Activated CD4-positive, alpha-beta T cell treated with anti-CD3 and anti-CD28 coated beads, Interleukin-2, amount 50 U/mL, for 48 hours (primary cell): ENCODE measurements at places on chromosomes 1 and 21.

GRCh38 chr1:7591565-7591964, 179.5 kb upstream of the VAMP3 start:
- DNase-seq: no peak

DNA sequence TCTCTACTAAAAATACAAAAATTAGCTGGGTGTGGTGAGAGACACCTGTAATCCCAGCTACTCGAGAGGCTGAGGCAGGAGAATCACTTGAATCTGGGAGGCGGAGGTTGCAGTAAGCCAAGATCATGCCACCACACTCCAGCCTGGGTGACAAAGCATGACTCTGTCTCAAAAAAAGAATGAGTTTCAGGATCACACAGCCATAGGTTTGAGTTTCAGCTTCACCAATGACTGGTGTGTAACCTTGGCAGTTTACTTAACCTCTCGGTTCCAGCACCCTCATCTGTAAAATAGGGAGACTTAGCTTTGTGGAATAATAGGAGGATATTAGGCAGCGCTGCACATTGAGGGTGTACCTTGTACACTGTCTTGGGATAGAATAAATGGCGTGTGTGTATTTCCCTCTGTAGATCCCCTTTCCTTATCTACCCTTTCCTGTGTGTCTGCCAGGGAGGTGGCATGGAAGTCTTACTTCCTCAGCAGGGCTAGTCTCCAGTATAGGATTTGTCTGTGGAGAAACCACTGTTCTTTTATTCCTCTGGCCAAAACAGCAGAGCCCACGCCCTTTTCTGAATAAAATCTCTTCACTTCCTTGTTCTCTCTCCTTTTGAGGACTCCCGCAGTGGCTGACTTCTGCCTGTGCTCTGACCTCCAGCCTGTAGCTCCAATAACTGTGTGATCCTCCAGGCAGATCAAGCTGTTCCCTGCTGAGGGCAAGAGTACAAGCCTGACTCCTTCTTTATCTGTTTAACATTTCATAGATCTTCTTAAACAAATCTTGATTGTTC, 90.4 kb downstream of the HHAT start:
- DNase-seq: no peak

- DNase-seq: no peak
Measured at GRCh38 chr1:241839369-241839979, 8.5 kb upstream of the EXO1 start.

- peak; percentile 62 for DNase-seq
Measured at GRCh38 chr1:6414443-6414844, 5.3 kb downstream of the HES2 start.

DNA sequence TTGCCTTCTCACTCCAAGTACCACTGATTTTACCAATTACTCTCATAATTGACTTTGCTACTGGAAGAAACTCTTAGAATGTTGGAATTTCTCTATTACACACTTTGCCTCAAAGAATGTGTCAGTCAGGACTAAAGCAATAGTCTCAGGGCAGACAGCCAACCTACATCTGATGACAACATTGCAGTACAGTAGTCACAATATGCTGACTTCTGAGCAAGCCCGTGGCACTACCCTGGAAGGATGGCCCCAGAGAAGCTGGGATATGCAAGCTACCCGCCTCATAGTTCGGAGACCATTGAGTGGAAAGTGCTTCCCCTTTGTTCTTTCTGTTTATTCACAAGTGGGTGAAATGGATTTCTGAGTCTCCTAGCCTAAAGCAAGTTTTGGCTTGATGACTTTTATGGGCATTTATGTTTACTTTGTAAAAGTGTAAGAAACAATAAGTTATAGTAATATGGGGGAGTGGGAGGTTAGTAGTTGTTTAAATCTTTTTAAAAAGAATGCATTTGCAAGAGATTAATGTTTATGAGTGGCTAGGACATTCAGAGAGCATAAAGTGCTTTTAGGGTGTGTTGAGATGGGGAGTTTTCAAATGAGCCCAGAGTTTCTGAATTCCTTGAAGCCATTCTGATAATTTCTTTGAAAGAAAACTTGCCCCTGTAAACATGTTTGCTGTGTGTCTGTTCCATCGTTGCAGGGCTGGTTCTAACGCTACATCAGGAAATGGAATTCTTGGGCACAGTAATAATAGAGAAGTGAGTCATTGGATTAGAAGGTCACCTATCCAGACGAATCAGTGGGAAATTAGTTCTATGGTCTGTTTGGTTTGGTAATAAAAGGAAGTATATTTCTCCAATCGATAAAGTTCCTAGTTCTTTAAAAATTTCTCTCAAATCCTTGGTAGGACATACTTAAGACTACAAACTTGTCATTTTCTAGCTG, 63.8 kb downstream of the LMO4 start:
- DNase-seq: no peak

DNA sequence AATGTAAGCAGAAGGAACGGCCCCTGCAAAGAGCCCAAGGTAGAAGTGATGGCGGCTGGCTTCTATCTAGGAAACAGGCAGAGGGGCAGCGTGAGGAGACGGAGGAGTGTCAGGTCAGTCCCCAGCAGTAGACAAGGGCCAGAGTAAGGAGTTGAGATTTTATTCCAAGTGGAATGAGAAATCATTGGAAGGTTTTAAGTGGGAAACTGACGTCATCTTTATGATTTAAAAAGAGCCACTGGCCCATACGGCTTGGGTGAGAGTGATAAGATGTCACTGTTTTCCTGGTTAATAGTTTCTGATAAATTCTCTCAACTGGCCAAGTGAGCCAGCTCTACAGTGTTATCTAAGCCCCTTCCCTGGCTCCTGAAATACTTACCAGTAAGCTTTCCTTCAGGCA, 103.2 kb upstream of the CAMK1G start:
- DNase-seq: no peak

DNA sequence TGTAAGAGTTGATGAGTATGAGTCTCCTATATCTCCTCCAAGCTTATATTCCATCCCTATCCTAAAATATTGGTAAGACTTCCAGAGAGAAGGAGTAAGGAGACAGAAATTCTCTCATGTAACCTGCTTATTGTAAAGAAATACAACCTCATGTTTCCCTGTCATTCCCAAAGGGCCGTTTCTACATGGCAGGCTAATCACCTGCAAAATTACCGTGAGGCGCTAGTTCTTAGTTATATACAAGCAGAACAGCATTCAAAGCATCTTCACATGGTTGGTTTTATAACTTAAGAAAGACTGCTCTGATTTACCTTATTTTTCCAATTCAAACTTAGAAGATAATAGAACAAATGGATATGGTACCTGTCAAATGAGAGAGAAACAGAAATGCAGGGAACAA, 42.9 kb downstream of the DAB1 start:
- no peak for DNase-seq

DNA sequence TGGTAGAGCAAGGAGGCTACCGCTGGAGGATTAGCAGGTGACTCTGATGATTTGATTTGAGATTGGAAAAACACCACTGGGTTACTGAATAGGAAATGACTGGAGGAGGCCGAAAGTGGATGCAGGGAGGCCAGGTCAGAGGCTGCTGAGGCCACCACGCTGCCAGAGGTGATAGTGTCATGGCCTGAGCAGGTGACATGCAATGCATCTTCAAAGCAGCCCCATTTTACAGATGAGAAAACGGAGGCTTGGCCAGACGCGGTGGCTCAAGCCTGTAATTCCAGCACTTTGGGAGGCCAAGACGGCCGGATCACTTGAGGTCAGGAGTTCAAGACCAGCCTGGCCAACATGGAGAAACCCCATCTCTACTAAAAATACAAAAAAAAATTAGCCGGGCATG, 12.8 kb downstream of the C1orf167 start:
- DNase-seq: no peak

GRCh38 chr1:9086045-9086444, 16.6 kb upstream of the SLC2A5 start:
- DNase-seq: no peak

DNA sequence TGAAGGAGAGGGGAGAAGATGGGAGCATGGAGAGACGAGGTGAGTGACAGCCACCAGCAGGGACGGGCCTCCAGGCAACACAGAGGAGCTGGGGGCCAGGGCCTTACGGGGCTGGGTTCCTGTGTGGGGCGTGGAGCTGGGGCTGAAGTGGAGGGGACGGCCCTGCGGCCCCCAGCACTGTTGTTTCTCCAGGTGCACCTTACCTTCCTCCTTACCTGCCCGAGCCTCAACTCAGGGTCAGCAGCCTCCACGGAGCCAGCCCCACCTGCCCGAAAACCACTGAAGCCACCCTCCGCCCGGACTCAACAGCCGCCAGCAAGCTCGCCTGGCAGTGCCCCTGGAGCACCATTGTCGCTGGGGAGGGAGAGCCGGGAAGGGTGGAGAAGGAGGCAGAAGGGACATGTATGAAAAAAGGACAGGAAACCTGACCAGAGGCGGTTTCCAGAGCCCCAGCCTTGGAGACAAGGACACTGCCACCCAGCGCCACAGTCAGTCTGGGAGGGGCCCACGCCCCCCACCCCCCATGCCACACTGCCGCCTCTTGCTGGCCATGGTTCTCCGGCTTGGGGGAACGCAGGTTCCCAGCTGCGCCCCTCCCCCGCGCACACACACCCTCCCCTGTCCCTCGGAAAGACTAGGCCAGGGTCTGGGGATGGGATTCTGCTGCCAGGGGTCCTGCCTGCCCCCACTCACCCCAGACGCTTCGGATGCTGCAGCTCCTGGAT, 10.6 kb downstream of the PLA2G2F start:
- DNase-seq: no peak

- DNase-seq: no peak
Measured at GRCh38 chr21:43354026-43354420, 72.9 kb downstream of the SIK1 start.

- no peak for DNase-seq
Measured at GRCh38 chr1:89912073-89912472, 82.8 kb upstream of the ZNF326 start.

DNA sequence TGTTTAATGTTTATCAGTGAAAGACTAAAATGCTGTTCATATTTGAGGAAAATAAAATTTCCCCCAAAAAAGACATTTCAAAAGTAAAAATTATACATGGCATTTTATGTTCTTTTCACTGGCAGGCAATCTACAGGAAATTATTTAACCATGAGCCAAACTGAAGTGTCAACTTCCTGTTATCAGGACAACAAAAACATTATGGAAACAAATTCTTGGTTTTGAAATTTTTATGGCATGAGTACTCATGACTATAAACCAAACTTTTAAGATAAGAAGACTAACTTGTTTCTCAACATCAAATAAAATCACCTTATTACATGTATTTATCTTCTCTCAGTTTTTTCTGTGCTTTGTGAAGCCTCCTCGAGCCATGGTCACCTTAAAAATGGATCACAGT, 698.6 kb downstream of the LTN1 start:
- no peak for DNase-seq

- no peak for DNase-seq
Measured at GRCh38 chr1:35968396-35968795, 37.5 kb downstream of the AGO3 start.

DNA sequence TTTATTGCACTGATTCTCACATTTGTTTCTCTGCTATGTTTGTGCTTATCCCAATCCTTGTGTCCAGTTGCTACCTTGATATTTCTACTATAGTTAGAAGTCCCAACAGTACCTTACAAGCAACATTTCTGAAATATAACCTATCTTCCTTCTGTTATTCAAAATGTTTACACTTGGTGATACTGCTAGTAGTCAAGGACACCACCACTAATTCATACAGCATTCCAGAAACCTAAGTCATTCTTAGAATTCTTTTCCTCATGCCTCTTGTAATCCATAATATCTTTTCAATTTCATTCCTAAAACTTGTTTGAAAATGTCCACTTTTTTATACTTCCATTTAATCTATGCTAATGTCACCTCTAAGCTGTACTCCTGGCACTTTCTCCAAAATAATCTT, 2132.1 kb downstream of the NCAM2 start:
- no peak for DNase-seq

DNA sequence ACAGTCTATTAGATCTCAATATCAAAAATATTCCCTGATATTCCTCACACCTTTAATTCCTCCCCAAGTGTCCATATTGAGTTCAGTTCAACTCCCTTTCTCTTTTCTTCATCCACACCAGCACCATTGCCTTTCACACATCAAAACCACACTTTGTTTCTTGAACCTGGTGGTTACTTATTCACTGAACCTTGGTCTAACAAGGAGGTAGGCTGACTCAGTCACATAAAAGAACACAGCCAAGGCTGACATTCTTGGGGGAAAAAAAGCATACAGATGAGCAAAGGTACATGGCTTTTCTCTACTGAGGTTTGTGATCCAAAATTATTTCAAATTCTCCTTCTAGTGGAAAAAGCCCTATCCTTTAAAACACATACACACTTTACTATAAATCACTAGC, 131.7 kb upstream of the USH2A start:
- no peak for DNase-seq

DNA sequence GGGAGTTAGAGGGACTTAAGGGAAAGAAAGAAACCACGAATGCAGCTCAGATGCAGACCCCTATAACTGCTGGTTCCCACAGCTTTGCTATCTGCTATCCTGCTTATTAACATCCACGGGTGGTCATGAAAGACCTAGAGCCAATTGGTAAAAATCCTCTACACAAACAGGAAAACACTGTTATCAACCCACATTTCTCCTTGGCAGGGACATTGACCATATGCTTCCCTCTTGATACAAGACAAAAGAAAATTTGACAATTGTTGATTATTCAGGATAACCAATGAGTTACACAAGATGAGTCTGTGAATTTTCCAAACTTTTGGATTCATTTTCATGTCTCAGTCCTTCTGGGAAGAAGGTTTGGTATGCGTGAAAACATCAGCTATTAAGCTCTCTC, 90.4 kb downstream of the TIAM1 start:
- DNase-seq: no peak

- DNase-seq: no peak
Measured at GRCh38 chr1:40663324-40664166, 1.9 kb downstream of the RIMS3 start.

GRCh38 chr1:206478746-206479145, 8.5 kb downstream of the IKBKE start:
- no peak for DNase-seq

- no peak for DNase-seq
Measured at GRCh38 chr1:201628490-201628889, 89.6 kb downstream of the NAV1 start.

DNA sequence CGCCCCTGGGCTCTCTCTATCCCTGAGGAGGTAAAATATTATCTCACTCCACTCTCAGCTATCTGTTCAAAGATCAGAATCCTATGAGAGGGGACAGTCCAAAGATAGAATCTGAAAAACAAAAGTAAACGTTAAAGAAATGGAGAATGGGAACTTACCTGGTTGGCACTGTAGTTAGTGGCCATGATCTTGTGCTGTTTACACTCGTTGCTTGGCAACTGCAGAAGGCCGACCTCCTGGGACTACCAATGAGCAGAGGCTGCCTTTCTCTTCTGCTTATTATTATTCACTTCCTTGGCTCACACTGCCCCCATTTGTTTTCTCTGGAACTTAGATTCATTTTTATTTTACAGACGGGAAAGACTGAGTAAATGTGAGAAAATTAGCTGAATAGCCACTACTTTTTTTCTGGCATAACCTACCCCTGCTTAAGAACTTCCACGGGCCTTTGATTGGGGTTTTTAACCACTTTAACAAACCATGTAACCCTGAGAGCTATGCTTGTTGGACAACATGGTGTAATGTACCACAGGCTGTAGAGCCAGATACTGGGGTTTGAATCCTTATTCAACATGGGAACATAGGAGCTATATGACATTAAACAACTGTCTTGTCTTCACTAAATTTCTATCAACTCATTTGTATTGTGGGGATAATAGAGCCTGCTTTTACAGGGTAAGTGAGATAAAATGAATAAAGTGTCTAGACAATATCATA, at the start of gene CFAP126:
Gene CFAP126 (minus strand): TSS at position 193 of the 717 bp plus-strand sequence. CDS start 8 bp downstream, at position 185.
- DNase-seq: no peak

GRCh38 chr1:22750685-22751051, 40.0 kb downstream of the EPHB2 start:
- DNase-seq: no peak

- no peak for DNase-seq
Measured at GRCh38 chr1:22963044-22963677, 9.5 kb downstream of the LACTBL1 start.

GRCh38 chr1:182630586-182630985, 26.4 kb upstream of the RGS16 start:
- no peak for DNase-seq
